Tibial nerve (tissue), 4 donors: ENCODE measurements at places on chromosomes 11 and 22. TPM values are rescaled to one million over a fixed set of nuclear protein-coding genes. Genes with fewer than 3 reads are reported as not detected.

Gene PGA5
- total RNA-seq: 3.6 TPM

Gene LDLRAD3
- 27.6 TPM for total RNA-seq

DNA sequence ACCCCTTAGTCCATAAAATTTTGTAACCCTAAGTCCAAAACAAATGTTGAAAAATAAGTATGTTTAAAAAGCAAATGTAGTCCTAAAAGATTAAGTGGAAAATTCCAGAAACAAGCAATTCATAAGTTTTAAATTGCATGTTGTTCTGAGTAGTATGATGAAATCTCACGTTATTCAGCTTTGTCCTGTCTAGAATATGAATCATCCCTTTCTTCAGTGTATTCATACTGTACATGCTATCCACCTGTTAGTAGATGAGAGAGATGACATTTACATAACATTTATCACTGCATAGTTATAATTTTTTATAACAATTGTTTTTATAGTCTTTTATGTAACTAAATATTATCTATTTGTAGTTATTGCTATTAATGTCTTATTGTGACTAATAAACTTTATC is 622.3 kb upstream of the CHORDC1 start:
- no peak for DNase-seq
- H3K27me3 ChIP-seq: no peaks in the 10 kb centered on the region
- no peaks in the 10 kb centered on the region for H3K4me1 ChIP-seq
- no peaks in the 10 kb centered on the region for H3K36me3 ChIP-seq
- H3K4me3 ChIP-seq: no peak overlapping the region
- H3K27ac ChIP-seq: no peak overlapping the region

DNA sequence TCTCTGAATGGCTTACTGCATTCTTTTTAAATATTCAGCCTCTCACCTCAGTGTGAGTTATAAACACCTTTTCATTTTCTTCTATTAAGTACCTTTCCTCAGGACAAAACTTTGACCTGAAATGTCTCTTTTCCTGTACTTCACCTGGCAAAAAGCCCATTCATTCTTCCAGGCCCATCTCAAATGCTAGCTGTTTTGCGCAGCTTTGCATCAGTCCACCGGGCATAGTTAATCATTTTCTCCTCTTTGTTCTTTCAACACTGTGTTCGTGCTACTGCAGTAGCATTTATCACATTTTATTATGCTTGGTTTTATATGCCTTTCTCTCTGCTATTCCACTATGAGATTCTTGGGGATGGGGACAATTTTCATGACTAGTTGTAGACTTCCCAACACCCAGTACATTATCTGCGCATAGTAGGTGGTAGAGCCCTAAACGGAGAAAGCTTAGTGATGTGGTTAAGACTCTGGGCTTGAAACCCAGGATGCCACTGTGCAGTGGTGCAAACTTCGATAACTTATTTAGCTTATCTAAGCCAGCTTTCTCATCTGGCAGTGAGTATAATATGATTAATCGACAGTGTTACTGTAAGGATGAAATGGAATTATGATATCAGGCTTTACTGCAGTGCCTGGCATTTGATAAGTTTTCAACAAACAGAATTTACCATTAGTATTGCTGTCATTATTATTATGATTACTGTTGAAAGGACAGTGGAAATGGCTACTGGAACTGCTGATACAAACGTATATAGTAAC is 695.7 kb downstream of the NELL1 start:
- no peak overlapping the region for H3K27ac ChIP-seq
- H3K36me3 ChIP-seq: no peaks in the 10 kb centered on the region
- H3K4me3 ChIP-seq: no peak overlapping the region
- no peak for DNase-seq
- no peaks in the 10 kb centered on the region for H3K4me1 ChIP-seq

DNA sequence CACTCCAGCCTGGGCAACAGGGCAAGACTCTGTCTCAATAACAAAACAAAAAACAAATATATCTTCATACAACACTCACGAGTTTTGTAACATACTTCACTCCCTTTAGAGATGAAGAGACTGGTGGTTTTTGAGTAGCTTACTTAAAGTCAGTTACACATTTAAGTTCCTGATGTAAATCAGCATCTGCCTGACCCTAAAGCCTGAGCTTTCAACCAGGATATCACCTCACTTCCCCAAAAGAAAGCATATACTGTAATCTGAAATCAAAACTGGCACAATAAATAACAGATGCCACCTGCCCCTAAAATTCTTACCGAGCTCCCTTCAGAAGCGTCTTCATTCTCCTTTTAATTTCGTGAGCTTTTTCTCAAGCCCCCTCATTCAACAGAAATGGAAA is 31.5 kb downstream of the LARGE1 start:
- no peak for DNase-seq
- no peak overlapping the region for H3K27ac ChIP-seq
- H3K27me3 ChIP-seq: no peaks in the 10 kb centered on the region
- H3K36me3 ChIP-seq: no peaks in the 10 kb centered on the region
- no peaks in the 10 kb centered on the region for H3K4me1 ChIP-seq

Gene NAALAD2
- total RNA-seq: 4.2 TPM

- no peak overlapping the region for H3K27ac ChIP-seq
- H3K4me1 ChIP-seq: peaks cover 5% of the 10 kb centered on the region
- peaks cover 25% of the 10 kb centered on the region for H3K27me3 ChIP-seq
Observed at GRCh38 chr11:2178906-2179494, 7.4 kb upstream of the TH start.

Gene DNAJB7
- not detected for total RNA-seq

Gene APOL5
- total RNA-seq: not detected

Gene KCNA4
- total RNA-seq: 2.4 TPM
